ENCODE measurements at places on chromosomes 1 and 21.
A peak's percentile ranks its signal among the peaks of the same experiment; 100 is the strongest.

GRCh38 chr1:202304375-202304774 is 37.4 kb downstream of the UBE2T start:
- DNase-seq: no peak

DNA sequence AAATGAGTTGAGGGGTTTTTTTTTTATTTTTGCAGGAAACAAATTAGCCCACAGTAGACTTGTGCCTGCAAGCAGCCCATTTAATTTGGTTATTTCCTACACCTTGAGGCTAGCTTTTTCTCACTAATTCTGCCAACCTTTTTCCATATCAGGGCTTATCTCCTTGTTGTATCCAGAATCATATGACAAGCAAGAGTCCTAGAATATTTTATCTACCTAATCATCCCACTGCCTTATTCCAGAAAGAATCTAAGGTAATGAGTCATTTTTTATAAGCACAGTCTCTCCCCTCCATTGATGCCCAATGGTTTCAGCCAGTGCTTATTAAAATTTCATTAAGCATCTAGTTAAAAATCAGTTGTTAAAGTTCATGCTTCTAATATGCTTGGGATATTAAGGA is 324.1 kb downstream of the BARHL2 start:
- no peak for DNase-seq

GRCh38 chr1:83810144-83810543 is 188.8 kb downstream of the TTLL7 start:
- no peak for DNase-seq

- no peak for DNase-seq
These were observed 4.4 kb upstream of the IFI6 start for GRCh38 chr1:27676410-27676809.

DNA sequence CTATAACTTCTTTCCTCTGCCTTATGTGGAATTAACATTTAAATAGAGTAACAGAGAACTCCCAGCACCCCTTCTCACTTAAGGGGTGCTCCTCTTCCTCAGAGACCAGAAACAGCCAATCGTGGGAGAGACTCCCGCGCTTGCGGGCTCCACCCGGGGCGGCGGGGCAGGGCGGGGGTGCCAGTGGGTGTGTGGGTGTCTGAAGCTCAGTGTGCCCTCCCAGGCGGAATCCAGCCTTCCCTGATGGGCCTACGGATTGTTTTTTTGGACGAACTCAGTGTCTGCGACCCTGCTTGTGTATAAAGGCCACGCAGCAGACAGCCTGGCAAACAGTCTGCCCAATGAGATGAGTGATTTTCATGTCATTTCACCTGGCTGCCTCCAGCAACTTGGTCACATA is 6.2 kb downstream of the RCC2 start:
- DNase-seq: no peak

- DNase-seq: no peak
These were observed 12.4 kb upstream of the PODN start for GRCh38 chr1:53049574-53049967.

DNA sequence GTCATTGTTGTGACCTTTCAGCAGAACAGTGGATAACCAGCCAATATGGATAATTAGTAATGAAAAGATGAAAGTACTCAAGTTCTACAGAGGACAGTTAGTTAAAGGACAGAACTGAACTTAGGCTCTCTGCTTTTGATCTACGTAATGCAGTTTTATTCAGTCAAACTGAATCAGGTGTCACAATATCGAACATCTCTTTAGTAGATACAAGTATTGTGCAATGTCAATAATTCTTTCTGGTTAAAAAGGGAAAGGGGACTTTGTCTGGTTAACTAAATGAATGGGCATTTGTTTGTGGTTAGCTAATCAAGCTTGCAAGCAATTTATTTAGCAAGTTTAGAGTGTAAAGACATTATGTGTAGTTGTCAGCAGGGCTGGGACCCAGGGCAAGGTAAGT is 562.2 kb upstream of the PTBP2 start:
- no peak for DNase-seq

DNA sequence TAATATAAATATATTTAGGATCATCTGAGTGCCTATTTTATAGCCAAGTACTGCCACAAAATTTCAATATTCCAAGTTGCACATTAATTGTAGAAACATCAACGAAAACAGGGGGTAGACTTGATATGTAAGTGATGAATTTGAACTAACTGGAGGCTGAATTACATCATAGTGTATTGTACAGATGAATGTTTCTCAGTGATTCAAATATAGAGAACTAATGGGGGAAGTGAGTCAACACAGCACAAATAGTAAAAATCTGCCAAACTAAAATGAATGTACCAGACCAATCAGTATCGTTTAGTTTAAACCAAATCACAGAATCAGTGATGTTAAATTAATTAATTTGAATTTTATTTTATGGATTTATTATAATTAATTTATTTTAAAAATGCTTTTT is 42.8 kb downstream of the RTCA start:
- DNase-seq: no peak

GRCh38 chr21:15732290-15732995 is 2.7 kb downstream of the USP25 start:
- peak; percentile 91 for DNase-seq

DNA sequence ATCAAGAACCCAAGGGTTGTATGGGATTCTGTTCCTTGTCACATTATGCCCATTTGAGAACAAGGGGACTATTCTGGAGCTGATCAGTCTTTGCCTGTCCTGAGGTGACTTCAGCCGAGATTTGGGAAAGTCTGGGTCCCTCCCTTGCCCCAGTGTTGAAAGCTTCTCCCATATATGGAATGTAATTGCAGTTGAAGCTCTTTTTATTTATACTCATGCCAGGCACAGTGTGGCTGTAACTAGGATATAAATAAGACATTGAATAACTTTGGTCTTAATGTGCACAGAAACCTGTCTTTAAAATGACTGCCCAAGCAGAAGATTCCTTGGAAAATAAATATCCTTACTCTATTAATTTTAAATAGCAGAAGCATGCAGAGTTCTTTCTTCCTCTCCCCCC is 15.2 kb downstream of the AKNAD1 start:
- no peak for DNase-seq

DNA sequence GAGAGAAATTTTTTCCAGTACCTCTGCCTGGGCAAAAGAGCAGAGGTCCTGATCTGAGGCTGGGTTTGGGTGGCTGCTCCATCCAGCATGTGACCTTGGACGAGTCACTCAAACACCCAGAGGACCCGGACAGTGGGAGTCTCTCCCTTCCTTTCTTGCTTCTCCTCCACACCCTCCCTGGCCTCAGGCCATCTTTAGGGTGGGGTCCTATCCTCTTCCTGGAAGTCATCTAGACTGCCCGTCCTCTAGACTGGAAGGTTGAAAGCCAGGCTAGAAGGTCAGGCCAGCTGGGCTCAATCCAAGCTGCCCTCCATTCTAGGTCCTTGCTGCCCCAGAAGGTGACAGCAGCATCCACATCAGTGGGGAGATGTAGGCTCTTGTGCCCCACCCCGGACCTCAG is 599.5 kb downstream of the MATN1 start:
- DNase-seq: peak; percentile 68

- DNase-seq: peak; percentile 91
These were observed 37.7 kb upstream of the KCNJ15 start for GRCh38 chr21:38219049-38219628.

DNA sequence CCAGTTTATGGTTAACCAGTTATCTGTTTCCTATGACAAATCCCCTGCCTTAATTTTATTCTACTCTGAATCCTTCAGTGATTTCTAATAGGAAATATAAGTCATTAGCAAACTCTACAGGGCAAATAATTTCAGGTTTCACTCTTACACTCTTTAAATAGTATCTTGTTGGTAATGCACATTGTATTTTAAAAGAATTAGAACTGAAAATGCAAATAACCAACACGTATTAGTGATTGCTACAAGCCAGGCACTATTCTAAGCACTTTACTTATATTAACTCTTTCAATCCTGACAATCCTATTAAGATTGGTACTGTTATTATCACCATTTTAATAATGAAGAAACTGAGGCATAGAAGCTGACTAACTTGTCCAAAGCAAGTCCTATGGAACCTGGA is 48.3 kb upstream of the LHX8 start:
- no peak for DNase-seq

GRCh38 chr21:42040411-42041180 is 30.4 kb upstream of the ZBTB21 start:
- no peak for DNase-seq

DNA sequence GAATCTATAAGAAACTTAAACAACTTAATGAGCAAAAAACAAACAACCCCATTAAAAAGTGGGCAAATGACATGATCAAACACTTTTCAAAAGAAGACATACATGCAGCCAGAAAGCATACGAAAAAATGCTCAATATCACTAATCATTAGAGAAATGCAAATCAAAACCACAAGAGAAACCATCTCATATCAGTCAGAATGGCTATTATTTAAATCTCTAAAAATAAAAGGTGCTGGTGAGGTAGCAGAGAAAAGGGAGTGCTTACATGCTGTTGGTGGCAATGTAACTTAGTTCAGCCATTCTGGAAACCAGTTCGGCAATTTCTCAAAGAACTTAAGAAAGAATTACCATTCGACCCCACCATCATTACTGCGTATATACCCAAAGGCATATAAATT is 147.7 kb downstream of the FAF1 start:
- no peak for DNase-seq

DNA sequence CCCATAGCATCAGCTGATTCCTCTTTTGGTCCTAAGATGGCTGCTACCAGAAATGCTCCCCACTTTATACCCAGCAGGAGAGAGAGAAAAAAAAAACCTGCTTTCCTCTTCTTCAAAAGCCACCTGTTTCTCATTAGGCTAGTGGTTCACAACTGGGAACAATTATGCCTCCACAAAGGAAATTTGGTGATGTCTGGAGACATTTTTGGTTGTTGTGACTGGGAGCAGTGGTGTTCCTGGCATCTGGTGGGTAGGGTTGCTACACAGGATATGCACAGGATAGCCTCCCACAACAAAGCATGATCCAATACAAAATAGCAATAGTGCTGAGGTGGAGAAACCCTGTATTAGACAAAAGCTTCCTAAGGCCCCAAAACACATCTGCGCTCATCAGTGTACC is 38.5 kb upstream of the SGIP1 start:
- DNase-seq: no peak

DNA sequence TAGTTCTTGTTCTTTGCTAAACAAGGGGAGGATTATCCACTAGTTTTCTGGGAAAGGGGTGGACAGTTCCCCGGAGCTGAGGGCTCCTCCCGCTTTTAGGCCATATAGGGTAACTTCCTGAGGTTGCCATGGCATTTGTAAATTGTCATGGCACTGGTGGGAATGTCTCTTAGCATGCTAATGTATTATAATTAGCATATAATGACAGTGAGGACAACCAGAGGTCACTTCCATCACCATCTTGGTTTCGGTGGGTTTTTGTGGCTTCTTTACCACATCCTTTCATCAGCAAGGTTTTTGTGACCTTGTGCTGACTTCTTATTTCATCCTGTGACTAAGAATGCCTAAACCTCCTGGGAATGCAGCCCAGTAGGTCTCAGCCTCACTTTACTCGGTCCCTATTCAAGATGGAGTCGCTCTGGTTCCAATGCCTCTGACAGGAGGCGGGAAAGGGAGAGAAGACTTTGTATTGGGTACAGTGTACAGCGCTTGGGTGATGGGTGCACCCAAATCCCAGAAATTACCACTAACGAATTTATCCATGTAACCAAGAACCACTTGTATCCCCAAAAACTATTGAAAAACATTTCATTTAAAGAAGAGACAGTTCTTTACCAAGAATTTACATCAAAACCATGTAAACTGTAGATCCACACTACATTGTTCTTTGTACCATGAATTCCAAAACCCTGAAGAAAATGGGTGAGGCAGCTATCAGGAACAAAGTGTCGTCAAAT is 8.7 kb upstream of the SLC2A5 start:
- DNase-seq: no peak

DNA sequence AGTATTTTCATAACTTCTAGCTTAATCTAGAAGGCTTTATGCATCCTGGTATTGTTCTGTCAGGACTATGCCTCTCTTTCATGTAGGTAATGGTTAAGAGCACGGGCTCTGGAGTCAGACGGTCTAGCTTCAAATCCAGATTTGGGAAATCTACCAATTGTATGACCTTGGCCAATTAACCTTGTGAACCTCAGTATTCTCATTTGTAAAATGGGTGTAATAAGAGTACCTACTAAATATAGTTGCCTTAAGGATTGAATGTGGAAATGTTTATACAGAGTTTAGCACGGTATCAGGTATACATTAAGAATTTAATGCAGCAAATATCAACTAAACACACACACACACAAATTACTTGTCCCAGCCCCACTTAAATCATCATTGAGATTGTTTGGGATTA is 97.3 kb upstream of the RAB3GAP2 start:
- DNase-seq: no peak

- no peak for DNase-seq
These were observed 72.1 kb upstream of the LHX8 start for GRCh38 chr1:75062111-75062510.

DNA sequence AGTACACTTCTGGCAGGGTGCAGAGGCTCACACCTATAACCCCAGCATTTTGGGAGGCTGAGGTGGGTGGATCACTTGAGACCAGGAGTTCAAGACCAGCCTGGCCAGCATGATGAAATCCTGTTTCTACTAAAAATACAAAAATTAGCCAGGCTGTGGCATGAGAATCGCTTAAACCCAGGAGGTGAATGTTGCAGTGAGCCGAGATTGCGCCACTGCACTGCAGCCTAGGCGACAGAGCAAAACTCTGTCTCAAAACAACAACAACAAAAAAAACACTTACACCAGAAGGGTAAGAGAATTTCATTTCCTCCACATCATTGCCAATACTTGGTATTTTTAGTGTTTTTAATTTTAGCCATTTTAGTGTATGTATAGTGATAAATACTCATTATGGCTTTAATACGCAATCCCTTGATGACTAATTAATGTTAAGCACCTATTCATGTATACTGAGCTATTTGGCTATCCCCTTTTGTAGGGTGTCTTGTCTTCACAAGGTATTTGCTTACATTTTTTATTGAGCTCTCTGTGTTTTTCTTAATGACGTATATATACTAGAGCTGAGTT is 77.1 kb upstream of the TNR start:
- no peak for DNase-seq

- no peak for DNase-seq
These were observed 6.1 kb upstream of the CDC73 start for GRCh38 chr1:193115629-193116227.

DNA sequence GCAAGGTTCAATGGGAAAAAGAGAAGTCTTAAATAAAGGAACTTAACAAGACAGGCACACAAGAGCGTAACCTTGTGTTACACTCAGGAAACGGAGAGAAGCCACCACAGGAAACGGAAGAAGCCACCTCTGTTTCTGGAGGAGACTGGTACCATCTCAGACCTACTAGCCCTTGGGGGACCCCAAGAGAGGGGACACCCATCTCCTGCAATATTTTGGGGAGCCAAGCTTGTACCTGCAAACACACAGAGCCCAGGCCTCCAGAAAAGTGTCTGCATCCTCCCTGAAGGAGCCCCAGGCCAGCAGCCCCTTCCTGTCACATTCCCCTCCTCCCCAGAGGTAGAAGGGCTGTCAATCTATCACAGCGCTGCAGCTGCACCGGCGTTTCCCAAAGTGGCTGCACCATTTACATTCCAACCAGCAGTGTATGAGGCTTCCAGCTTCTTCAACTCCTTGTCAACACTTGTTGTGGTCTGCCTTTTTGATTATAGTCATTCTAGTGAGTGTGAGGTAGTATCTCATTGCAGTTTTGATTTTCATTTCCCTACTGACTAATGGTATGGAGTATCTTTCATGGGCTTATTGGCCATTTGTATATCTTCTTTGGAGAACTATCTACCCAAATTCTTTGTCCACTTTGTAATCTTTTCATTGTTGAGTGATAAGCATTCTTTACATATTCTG is 23.0 kb upstream of the PADI1 start:
- DNase-seq: peak; percentile 35

GRCh38 chr1:180249725-180250498 is 19.8 kb downstream of the LHX4 start:
- DNase-seq: no peak

- no peak for DNase-seq
These were observed 100.1 kb upstream of the IGSF21 start for GRCh38 chr1:18007391-18008041.
